CD8-positive, alpha-beta memory T cell (primary cell): ENCODE measurements at places on chromosomes 3 and 15. TPM values are rescaled to one million over a fixed set of nuclear protein-coding genes. Genes with fewer than 3 reads are reported as not detected.

LRRC31 gene
- not detected for total RNA-seq

CCR3 gene
- not detected for total RNA-seq

DNA sequence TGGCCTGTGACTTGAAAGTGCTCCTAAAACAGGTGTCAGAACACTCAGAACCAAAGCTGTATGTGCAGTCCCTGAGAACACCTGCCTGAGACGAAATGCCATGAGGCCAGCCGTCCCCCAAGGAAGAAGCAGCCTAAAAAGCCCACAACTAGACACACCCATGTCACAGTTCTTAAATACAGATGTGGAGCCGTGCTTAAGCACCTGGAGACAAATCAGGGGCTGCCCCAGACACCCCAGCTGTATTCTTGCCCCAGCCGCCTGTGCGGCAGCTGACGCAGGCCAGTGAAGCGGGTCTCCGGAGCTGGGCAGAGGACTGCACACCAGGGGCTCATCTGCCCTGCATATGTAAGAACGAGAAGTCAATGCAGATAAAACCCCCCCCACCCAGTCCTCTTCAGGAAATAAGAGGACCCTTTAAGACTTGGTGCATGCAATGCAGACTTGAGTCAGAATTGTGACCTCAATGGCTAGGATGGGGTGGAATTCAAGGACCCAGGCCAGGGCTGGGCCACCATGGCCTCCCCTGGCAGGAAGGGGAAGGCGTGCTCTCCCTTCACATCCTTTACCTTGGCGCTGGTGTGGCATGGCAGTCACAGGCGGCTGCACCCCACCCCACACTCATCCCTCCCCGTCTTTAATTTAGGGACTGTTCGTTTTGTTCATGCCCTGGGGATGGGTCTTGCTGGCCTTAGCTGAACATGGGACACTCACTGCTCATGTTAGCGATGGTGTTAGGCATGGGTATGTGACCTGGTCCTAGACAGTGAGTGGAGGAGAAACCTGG is 27.7 kb upstream of the PLXNA1 start:
- no peak for DNase-seq

ADAMTS7 gene
- 0.07 TPM for total RNA-seq

SMCO1 gene
- total RNA-seq: not detected

GRCh38 chr15:91113030-91113429 is 13.0 kb downstream of the SV2B start:
- no peak for DNase-seq

KBTBD13 gene
- total RNA-seq: not detected

GRCh38 chr15:70140543-70141375 is 43.0 kb upstream of the TLE3 start:
- peak; percentile 54 for DNase-seq

TJP1 gene
- total RNA-seq: not detected

- DNase-seq: no peak
Measured at GRCh38 chr15:45197512-45197911, 9.7 kb upstream of the SHF start.

MKRN2 gene
- 33.6 TPM for total RNA-seq

GRCh38 chr15:63763476-63764123 is 70.1 kb downstream of the HERC1 start:
- peak; percentile 44 for DNase-seq

DNA sequence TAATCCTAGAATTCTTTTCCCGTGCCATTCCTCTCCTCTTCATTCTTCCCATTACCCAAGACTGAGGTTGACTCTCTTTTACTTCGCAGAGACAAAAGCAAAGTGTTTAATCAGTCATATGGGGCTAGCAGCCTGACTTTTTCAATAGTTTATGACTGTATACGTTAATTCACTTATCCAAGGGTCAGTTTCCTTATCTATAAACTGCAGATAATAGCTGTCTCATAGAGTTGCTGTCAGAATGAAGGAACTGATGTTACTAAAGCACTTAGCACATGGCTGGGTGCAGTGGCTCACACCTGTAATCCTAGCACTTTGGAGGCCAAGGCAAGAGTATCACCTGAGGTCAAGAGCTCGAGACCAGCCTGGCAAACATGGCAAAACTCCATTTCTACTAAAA is 43.5 kb upstream of the ULK4 start:
- no peak for DNase-seq

PP2D1 gene
- total RNA-seq: not detected

TBCCD1 gene
- total RNA-seq: 18.3 TPM

- no peak for DNase-seq
Measured at GRCh38 chr15:33780011-33780768, 188.1 kb upstream of the CHRM5 start.

DNA sequence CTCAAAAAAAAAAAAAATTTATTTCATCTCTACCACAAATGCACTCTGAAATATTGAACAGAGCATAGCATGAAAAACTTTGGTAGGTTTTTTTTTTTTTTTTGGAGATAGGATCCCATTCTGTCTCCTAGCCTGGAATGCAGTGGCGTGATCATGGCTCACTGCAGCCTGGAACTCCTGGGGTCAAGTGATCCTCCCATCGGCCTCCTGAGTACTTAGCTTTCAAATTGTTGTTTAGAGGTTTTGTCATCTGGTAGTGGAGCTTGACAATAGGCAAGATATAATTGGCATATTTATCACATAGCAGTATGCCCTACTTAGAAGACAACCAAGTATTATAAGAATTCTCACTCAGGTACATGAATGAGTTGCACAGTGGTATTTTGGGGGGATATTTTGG is 234.2 kb upstream of the ST8SIA2 start:
- DNase-seq: no peak

DNA sequence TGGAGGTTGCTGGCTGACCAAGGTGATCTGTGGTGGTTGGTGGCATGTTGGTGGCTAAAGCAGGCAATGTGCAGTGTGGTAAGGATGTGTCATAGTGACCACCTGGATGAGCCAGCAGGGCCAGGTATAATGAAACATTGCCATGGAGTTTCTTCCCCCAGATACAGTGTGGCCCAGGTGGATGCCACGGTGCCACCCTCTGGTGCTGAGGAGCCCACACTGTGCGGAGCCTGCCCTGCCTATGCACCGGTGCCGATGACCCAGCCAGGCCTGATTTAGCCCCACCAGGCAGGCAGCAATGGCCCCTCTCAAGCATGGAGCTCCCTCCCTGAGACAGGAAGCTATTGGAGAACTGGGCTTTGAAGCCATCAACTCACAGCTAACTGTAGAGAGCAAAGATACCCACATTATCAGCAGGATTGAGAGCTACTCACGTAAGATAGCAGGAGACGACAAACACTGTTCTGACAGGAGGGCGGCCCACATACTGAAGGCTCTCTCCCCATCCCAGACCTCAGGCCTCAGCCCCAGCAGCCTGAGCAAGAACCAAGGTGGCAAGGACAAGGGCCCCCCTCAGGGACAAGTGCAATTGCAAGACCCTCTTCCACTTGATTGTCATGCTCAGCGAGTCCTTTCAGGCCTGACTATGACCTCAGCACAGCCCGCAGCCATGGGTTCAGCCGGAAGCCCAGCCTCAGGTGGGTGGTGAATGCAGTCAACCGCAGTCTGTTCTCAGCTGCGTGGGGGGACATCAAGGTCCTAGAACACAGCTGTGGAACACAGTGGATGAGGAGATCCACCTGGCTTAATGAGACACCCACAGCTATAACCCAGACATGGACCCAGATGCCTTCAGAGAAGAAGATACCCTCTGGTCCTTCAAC is 82.8 kb upstream of the CDV3 start:
- no peak for DNase-seq

GRCh38 chr15:59556380-59556779 is 55.2 kb upstream of the GCNT3 start:
- no peak for DNase-seq

GRCh38 chr3:179743913-179744312 is 91.1 kb downstream of the USP13 start:
- DNase-seq: no peak

SCAANT1 gene
- total RNA-seq: not detected

GRCh38 chr15:69610277-69610676 is 157.7 kb downstream of the RPLP1 start:
- DNase-seq: no peak

ACAN gene
- total RNA-seq: not detected

- DNase-seq: peak; percentile 76
Measured at GRCh38 chr3:43346978-43347749, 60.8 kb downstream of the SNRK start.

GPR171 gene
- total RNA-seq: 188 TPM

DNA sequence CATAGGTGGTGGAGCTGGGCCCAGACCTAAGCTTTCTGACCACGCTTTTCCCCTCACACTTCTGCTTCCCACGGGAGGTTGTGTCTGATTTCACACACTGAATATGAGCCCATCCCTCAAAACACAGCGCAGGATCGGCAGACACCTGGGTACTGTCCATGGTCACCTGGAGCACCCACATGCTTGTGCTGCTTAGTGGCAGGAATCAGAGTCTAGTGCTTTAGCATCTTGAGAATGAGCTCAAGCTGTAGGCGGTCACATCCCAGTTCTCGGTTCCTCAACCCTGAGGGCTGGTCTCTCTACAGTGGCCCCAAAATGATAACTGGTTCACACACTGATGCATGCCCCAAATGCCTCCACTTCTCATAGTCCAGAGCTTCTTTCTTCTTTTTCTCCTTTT is 111.0 kb downstream of the SEMA5B start:
- DNase-seq: no peak

- no peak for DNase-seq
Measured at GRCh38 chr15:48888191-48888590, 10.3 kb downstream of the EID1 start.

- no peak for DNase-seq
Measured at GRCh38 chr3:146178006-146178689, 17.2 kb upstream of the PLOD2 start.

GRCh38 chr3:146160964-146161662 is at the start of gene PLOD2:
TSS of gene PLOD2 (minus strand) at chr3:146161184. CDS start at chr3:146160989, 195 bp downstream.
- no peak for DNase-seq

TMEM207 gene
- not detected for total RNA-seq

CCDC33 gene
- not detected for total RNA-seq

NR1D2 gene
- 7.9 TPM for total RNA-seq

DNAH12 gene
- 0.13 TPM for total RNA-seq

DNA sequence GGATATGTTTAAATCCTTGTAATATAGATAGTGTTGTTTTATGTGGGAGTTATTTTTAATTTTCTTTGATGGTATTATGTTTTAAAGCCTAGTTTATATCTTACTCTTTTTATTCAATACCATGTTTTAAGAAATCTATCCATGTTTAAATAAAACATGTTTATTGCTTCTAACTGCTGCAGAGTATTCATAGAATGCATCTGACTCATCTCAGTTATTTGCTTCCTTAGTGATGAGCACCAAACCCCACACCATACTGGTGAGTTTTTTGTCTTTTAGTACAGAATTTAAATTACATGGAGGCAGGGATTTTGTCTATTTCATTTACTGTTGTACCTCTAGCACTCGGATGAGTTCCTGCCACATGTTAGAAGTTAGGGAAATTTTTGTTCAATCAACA is 209.2 kb downstream of the NSUN3 start:
- DNase-seq: no peak

GRCh38 chr15:29765898-29766527 is 56.3 kb downstream of the TJP1 start:
- DNase-seq: no peak

DNA sequence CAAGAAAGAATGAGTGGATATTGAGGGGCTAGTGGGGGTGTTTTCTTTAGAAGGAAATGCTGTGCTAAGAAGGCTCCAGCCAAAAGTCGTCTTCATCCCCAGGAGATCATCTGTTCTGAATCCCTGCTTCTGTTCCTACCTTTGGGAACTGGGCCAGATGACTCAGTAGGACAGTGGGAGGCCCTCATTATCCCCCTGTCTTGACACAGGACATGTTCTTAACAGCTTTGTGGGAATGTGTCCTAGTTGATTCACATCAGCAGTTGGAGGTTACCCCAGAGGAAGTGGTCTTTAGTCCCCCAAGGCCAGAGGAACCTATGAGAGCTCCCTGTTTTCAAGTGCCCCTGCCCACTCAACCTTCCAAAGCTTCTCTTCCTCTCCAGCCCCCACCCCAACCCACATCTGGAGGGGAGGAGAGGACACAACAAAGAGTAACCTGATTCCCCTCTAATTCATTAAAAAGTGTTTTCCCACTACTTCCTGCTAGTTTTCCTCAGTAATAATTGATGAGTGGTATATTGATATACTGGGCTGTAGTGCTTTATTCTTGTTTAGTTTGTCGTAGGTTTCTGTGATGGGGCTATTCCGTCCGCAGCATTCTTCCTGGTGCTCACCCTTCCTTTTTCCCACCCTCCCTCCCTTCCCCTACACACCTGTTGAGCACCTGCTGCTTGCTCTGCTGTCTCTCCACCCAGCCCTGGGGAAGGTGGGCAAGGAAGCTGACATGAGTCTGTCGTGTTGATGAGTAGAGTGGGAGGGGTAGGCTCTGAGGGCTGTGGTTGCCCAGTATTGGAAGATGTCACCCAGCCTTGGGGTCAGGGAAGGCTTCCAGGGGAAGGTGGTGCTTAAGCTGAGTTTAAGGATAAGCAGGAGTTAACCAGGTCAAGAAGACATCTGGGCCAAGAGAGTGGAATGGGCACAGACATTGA is 9.3 kb downstream of the PXYLP1 start:
- DNase-seq: no peak

DNA sequence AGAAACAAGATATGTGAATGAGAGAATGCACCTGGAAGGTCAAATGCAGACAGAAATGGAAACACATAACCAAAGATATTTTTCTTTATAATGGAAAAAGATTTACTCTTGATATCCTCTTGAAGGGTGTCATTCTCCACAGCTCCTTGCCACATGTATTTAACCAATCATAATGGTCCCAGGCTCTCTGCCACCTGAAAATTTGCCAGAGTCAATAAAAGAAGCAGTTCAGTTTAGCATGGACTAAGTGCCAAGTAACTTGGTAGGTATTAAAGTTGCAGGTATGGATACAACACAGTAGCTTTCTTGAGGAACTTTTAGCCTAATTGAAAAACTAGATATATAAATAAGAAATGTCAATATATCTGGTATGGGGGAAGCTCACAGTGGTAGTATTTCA is 33.5 kb downstream of the TUSC7 start:
- DNase-seq: no peak

- DNase-seq: peak; percentile 26
Measured at GRCh38 chr15:90871139-90871715, 2.8 kb downstream of the FURIN start.

TLR9 gene
- total RNA-seq: 0.16 TPM

- no peak for DNase-seq
Measured at GRCh38 chr3:23136054-23136453, 67.1 kb upstream of the UBE2E2 start.

DNA sequence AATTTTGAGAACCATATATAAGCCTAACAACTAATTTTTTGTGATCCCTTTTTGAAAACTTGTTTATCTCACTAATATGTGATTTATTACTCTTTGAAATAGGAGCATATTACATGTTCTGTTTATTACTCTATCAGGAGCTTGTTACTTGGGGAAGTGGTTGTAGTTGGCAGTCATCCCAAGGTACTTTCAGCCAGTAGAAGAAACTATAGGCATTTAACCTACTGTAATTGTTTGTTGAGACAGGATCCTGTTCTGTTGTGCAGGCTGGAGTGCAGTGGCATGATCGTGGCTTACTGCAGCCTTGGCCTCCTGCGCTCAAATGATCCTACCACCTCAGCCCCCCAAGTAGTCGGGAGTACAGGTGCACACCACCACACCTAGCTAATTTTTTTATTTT is 195.6 kb downstream of the TCF12 start:
- no peak for DNase-seq

PAK6 gene
- total RNA-seq: 1.9 TPM
